Activated CD4-positive, alpha-beta T cell treated with anti-CD3 and anti-CD28 coated beads, Interleukin-2, Interleukin-4, amounts not matched to agents 100 ng/mL and 50 ng/mL, durations not matched to agents 16 hours and 8 hours (primary cell): ENCODE measurements at places on chromosomes 3 and 15.

GRCh38 chr3:22089284-22089683 is 338.3 kb upstream of the ZNF385D start:
- DNase-seq, result peak; percentile 16

DNA sequence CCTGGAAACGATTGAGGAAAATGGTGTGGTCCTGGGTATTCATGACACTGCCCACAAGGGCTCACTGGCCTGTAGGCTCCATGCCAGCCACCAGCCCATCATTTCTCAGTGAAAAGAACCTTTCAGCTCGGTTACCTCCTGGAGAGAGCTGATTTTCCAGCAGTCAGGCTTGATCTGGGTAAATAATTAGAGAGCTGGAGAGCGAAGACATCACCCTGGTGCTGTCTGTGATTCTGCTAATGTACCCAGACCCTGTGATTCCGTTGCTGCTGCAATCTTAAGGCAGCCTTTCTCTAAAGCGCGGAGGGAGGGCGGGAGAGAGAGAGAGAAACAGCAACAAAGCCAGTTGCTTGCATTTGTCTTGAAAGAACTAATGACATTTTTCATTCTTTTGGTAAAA is 221.9 kb upstream of the TOPAZ1 start:
- no peak for DNase-seq

DNA sequence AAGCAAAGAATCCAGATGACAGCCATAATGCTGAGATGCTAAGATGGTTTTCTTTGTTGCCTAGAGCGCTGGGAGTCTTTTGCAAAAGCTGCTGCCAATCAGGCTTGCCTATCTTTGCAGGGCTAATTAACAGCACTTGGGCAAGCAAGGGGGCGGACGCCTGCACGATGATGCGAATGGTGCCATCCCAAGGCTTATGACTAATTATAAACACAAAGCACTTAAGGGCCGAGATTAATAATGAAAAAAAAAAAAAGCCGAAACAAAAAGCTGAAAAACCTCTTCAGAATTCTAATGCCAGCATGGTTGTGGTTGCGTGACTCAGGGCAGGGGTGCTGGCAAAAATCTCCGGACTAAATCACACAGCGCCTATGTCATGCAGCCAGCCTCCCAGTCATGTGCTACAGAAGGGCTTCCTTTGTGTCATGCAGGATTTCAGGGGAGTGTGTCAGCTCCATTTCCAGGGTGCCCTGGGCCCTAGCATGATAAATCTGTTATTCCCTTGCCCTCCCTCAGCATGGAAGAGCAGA is 185.0 kb upstream of the ANKRD28 start:
- DNase-seq, result no peak

DNA sequence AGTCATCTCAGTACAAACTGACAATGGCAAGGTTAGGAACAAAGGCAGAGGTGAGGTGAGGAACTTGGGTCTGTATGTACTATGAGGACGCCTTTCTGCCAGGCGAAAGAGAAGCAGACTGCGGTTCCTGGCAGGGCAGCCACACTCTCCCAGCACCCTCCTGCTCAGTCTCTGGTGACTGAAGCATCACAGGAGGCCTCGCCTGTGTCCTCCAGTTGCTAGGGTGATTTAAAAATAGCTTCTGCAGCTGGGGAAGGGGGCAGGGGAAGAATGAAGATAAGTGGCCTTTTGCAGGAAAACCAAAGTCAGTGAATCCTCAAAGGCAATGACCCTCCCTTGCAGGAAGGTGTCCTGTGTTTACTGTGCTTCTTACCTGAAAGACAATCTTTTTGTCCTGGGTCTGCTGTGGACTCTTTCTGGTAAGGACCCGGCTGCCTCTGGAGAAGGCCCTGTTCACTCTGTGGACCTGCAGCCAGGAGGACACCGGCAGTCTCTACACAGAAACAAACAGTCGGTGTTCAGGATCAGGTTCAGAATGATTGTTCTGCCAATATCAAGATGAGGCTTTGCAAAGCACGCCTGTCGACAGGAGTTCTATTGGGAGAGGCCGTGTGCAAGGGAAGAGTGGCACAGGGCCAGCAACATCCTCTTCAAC is 65.7 kb upstream of the DGKG start:
- no peak for DNase-seq

DNA sequence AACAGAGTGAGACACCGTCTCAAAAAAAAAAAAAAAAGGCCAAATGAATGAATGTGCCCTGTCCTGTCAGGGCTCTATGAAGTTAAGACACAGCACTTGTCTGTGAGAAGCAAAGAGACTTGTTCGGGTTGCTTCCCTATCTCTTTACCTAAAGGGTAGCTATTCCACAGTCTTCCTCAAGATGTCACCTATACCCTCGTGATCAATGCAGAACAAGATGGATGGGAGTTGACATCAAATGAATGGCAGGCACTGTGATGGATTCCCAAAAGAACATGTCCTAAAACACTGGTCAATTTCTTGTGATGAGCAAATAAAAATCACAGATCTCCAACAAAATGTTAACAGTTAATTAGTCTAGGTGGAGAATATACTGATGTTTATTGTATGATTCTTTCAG is 9.5 kb downstream of the TADA3 start:
- DNase-seq, result no peak
